A549 treated with CpdA at 1 μM for 4 hours (cell line): ENCODE measurements at places on chromosomes 7 and 10. TPM values are rescaled to one million over a fixed set of nuclear protein-coding genes. Genes with fewer than 3 reads are reported as not detected.

The P4HA1 gene
- 19.7 to 29.1 TPM (median 22.6 TPM) in 5 replicates for total RNA-seq

The LRMDA gene
- total RNA-seq: 2.9 to 4.7 TPM (median 4.1 TPM) in 5 replicates

The MPLKIP gene
- 33.0 to 43.3 TPM (median 39.3 TPM) in 5 replicates for total RNA-seq

The MYH16 gene
- 0.64 to 1.0 TPM (median 0.84 TPM) in 5 replicates for total RNA-seq

The TMEM120A gene
- total RNA-seq: 33.0 to 44.3 TPM (median 42.8 TPM) in 5 replicates

The OSBPL3 gene
- total RNA-seq: 10.3 to 14.5 TPM (median 11.8 TPM) in 5 replicates

The SPDYE6 gene
- total RNA-seq: not detected in 5 replicates

The ATAD1 gene
- total RNA-seq: 38.8 to 60.6 TPM (median 46.2 TPM) in 5 replicates

The FOXI2 gene
- not detected in 5 replicates for total RNA-seq

The ACTR3C gene
- 0.14 TPM in 1 of 5 replicates, not detected in the others for total RNA-seq

The NPY gene
- not detected in 5 replicates for total RNA-seq

The MRPS33 gene
- 112 to 124 TPM (median 119 TPM) in 5 replicates for total RNA-seq

The HOXA13 gene
- total RNA-seq: 1.3 to 2.2 TPM (median 1.9 TPM) in 5 replicates

The EN2 gene
- total RNA-seq: 0.54 to 1.1 TPM (median 0.93 TPM) in 5 replicates

The CABCOCO1 gene
- total RNA-seq: 0.14 to 1.5 TPM (median 0.54 TPM) in 5 replicates

The CTAGE15 gene
- total RNA-seq: not detected in 5 replicates

The ASZ1 gene
- not detected in 5 replicates for total RNA-seq

The DRGX gene
- total RNA-seq: not detected in 5 replicates

The ECHDC3 gene
- 7.3 to 10.9 TPM (median 8.5 TPM) in 5 replicates for total RNA-seq

The RELN gene
- 0.03 to 0.06 TPM in 2 of 5 replicates, not detected in the others for total RNA-seq

The ADGRA1 gene
- 0.02 to 0.05 TPM in 2 of 5 replicates, not detected in the others for total RNA-seq
